ENCODE measurements at places on chromosomes 2 and 18.

DNA sequence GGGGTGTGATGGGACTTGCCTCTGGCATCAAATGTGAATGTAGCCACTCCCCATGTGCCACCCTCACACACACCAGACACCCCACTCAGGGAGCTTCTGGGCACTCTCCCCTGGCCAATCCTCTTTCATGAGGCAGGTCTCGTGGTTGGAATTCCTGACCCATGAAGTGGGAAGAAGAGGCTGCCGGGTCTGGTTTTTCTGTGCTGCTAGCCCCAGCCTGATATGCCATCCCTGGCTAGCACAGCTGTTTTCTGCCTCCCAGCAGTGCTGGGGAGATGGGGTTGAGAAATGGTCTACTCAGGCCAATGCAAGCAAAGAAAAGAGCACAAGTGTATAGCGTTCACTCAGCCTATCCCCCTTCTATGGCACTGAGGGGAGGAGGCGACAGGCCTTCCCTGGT is 1.2 kb upstream of the C2orf72 start:
- DNase-seq = no peak

DNA sequence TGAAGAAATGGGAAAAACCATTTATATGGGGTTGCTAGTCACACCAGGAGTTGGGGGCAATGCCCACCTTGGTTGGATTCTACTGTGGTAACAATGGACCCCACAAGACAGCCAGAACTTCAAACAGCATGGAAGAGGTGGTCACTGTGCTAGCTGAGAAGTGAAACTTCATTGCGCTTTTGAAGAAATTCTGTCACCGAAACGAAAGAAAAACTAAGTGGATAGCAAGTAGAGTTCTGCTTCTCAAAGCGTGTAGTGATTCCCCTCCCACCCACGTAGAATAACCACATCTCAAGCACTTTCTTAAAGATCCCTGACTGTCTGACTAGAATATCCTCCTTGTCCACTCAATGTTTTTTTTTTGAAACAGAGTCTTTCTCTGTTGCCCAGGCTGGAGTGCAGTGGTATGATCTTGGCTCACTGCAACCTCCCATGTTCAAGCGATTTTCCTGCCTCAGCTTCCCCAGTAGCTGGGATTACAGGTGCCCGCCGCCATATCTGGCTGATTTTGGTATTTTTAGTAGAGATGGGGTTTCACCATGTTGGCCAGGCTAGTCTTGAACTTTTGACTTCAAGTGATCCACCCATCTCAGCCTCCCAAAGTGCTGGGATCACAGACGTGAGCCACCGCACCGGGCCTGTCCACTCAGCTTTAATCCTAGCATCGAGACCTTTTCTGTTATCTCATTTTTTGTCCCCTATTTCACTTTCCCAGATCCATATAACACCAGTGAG is 30.1 kb upstream of the CCL20 start:
- peak; percentile 43 for DNase-seq

GRCh38 chr2:213995400-213996105 is 415.3 kb upstream of the VWC2L start:
- DNase-seq = no peak

DNA sequence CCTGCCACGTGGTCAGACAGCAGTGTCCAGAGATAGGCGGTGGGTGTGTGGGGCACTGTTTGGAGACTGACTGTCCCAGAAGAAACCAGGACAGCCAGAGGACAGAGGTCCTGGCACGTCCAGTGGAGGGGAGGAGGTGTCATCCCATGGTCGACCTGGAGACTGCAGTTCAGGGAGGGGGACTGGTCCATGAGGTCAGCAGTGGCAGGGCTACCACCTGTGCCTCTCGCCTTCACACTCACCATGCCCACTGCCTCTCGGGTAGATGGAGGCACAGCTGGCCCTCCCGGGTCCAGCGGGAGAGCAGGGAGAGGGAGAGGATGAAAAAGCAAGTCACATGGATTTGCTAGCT is 53.9 kb downstream of the INHBB start:
- no peak for DNase-seq

- DNase-seq = no peak
These were observed 95.9 kb downstream of the GFPT1 start for GRCh38 chr2:69291004-69291650.

Data from CD4-positive, alpha-beta T cell treated with Interleukin-12 subunit alpha and Interleukin-12 subunit beta, for 1 hour (primary cell).